ENCODE measurements at places on chromosomes 12 and 14. TPM values are rescaled to one million over a fixed set of nuclear protein-coding genes. Genes with fewer than 3 reads are reported as not detected.

DNA sequence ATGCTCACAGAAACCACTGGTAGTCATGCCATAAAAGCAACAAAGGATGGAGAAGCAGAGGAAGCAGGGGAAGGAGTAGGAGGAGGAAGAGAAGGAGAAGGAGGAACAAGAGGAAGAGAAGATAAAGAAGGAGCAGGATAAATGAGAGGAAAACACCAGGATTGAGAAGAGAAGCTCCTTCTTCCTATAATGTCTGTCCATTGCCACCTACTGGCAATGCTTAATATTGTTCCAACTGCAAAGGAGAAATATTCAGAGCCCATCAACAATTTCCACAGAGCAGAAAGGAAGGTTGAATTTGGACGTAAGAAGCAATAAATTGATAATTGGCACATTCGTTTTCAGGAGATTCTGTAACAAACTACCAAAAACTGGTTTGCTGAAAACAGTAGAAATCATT is 898.4 kb downstream of the SLC16A7 start:
- DNase-seq, result peak; percentile 59

DNA sequence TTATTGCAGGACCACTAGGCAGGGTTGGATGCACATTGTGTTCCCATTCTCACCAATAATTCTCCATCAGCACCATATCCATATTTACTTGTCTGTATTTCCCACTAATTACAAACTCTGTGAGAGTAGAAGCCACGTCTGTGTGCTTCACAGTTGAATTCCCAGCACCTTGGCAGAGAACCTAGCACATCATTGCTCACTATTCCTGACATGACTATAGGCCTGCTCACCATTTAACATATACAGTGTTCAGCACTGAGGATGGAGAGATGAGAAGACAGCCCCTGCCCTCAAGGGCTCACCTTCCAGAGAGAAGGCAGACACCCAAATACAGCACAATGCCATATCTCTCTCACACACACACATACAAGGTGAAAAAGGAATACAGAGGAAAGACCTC is 5.0 kb downstream of the DAD1 start:
- DNase-seq, result no peak

GRCh38 chr12:90020014-90020413 is 311.4 kb upstream of the ATP2B1 start:
- DNase-seq, result no peak

DNA sequence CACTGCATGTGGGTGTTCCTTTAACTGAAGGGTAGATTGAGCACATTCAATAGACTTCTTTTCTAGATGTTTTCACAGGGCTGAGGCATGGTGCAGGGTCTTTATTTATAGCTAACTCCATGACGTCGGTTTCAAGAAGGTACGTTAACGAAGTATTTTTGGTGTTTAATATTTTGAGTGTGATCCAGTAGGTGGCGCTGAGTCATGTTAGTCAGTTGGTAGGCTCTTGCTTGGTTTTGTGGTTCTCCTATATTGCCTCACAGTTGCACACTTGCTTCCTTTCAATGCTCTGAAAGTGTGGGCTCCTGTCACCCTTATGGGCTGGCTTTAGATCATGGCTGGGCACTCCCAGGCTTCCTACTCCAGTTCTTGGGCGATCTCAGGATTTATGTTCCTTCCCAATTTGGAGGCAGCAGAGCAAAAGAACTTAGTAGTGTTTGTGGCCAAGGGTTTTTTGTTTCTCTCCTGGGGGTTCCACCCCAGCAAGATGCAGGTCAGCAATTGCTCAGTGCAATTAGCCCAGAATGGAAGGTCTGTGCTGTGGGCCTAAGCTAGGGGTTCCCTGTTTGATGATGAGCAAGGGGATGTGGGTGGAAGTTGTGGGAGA is 471.6 kb upstream of the FOXG1 start:
- peak; percentile 70 for DNase-seq

DNA sequence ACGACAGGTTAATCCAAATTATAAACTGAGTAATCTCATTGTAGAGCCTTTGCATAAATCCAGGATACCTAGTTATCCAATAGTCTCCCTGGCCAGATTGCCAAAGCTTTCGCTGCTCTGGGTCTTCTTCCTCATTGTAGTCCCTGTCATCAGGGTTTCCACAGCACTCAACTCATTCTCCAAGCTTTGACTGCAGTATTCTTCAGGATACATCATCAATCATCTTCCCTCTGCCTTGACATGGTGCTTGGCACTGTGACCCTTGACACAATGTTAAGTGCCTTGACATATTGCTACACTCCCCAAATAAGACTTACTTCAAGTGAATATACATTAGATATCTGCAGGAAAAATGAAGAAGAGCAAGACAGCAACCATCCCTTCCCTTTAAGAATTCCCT is 60.1 kb upstream of the RESF1 start:
- no peak for DNase-seq

- no peak for DNase-seq
These were observed 6.0 kb downstream of the KITLG start for GRCh38 chr12:88574278-88574677.

- DNase-seq, result no peak
These were observed 228.1 kb downstream of the CHST11 start for GRCh38 chr12:104684884-104685283.

- no peak for DNase-seq
These were observed 336.3 kb downstream of the TMEM121 start for GRCh38 chr14:105862581-105863239.

DNA sequence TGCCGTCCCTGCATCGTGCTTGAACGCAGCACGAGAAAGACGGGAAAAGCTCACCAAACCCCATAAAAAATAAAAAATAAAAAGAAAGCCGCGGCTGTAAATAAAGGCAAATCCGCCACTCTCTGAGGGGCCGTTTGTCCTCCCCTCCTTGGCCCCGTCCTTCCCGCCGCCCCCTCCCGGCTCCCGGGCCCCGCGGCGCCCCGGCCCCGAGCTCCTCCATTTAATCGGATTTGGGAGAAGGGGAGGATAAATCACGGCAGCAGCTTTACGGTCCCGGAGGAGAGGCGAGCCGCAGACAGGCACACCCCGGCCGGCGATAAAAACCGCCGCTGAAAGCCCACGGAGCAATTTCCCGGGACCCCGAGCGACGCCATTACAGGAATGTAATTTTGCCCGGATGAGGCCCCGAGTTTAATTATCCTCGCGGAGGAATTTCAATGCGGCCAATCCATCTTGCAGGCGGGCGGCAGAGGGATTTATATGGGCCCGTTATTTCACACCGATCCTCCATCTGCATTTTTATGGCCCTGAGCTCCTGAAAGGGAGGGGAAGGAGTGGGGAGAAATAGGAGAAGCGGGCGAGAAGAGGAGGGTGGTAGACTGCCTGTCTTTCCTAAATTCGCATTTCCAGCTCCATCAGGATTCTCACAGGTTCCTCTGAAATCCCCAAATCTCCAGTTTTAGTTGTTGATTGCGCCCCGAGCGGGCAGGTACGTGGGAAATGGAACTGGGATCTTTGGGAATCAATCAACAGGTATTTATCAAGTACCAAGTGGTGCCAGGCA is 1.3 kb upstream of the ATP5MC2 start:
- DNase-seq, result peak; percentile 74

DNA sequence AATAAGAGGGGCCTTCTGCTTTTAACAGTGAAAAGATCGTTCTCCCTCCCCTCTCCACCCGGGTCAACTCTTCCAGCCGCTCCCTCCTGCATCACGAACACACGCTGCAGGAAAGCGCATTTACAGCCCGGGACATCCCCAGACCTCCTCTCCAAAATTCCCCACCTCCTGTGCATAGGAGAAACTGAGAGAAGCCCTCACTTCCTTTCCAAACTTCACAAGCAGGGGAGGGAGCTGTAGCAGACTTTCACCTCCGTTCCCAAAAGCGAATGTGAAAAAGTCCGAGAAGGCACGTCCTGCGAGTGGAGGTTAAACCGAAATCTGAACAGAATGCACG is 513 bp downstream of the BCAT1 start:
- DNase-seq, result peak; percentile 62

- no peak for DNase-seq
These were observed 43.2 kb downstream of the CPSF2 start for GRCh38 chr14:92164958-92165357.

- DNase-seq, result no peak
These were observed 140.0 kb downstream of the NDUFA12 start for GRCh38 chr12:94863321-94864035.

GRCh38 chr14:21227981-21228380 is 41.3 kb downstream of the HNRNPC start:
- DNase-seq, result no peak

- DNase-seq, result no peak
These were observed 52.0 kb upstream of the CCDC63 start for GRCh38 chr12:110794623-110795280.

GRCh38 chr14:65225299-65226159 is 123.2 kb upstream of the MAX start:
- no peak for DNase-seq

GRCh38 chr12:12540261-12541013 is 22.2 kb downstream of the DUSP16 start:
- DNase-seq, result no peak

GRCh38 chr14:99581374-99581773 is 22.6 kb downstream of the CCDC85C start:
- no peak for DNase-seq

- DNase-seq, result no peak
These were observed 244.1 kb downstream of the FBXL14 start for GRCh38 chr12:1350055-1350933.

- DNase-seq, result peak; percentile 77
These were observed 15.8 kb upstream of the CPNE8 start for GRCh38 chr12:38921025-38921677.

DNA sequence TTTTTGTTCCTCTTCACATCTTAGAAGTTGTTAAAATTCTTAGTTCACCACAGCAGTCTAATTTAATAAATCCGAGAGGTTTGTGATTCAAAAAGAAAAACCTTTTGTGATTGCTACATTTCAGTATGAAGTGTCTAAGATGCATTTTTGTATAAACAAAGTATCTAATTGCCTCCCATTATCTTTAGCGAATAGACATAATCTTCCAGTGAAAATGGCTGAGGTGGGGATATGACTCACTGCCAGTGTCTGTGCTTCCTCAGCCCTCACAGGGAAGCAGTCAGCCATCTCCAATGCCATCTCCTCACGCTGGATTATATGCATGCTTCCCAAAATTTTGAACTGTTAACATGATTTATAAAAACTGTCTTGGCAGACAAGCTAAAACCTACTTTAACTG is 7.6 kb downstream of the GCH1 start:
- no peak for DNase-seq

GRCh38 chr12:56957229-56958052 is at the start of gene RDH16:
Gene RDH16, minus strand, starts transcription at chr12:56957608. Its CDS starts 146 bp downstream, at chr12:56957462.
- DNase-seq, result no peak

GRCh38 chr12:116382686-116383530 is 105.4 kb upstream of the MED13L start:
- no peak for DNase-seq

The PTPN21 gene
- total RNA-seq, result 5.6 TPM

The IL22 gene
- not detected for total RNA-seq

The ACOT4 gene
- total RNA-seq, result 3.7 TPM

The RASSF9 gene
- total RNA-seq, result 0.35 TPM

The GABARAPL1 gene
- 77.8 TPM for total RNA-seq

The IGF1 gene
- not detected for total RNA-seq
